ENCODE measurements at places on chromosomes 2 and 18.

DNA sequence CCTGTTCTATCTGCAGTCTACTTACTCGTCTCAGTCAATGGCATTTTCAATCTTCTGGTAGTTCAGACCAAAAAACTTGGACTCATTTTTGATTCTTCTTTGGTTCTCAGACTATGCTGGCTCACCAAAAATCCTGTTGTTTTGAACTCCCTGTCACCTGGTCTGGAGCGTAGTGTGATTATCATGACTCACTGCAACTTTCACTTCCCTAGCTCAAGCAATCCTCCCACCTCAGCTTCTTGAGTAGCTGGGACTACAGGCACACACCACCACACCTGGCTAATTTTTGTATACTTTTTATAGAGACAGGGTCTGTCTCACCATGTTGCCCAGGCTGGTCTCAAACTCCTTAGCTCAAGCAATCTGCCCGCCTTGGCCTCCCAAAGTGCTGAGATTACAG is 163.3 kb upstream of the CDH7 start:
- DNase-seq, result no peak

DNA sequence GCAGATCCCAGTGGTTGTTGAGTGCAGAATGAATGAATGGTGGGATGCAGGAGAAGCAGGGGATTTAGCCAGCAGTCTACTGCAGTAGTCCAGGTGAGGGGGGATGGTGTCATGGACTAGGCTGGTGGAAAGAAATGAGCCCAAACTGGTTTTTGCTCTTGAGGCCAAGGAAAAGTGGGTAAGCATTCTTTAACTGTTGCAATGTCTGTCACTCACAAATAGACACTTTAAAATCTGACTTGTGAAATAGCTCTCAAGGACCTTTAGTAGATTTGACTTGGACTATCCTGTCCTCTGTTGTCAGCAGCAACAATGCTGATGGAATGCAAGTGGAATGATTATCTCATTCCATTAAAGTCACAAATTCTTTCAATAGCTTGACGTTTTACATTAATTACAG is 37.5 kb upstream of the STK17B start:
- DNase-seq, result no peak

GRCh38 chr2:240052524-240052923 is 797 bp downstream of the OR6B3 start:
- DNase-seq, result no peak

DNA sequence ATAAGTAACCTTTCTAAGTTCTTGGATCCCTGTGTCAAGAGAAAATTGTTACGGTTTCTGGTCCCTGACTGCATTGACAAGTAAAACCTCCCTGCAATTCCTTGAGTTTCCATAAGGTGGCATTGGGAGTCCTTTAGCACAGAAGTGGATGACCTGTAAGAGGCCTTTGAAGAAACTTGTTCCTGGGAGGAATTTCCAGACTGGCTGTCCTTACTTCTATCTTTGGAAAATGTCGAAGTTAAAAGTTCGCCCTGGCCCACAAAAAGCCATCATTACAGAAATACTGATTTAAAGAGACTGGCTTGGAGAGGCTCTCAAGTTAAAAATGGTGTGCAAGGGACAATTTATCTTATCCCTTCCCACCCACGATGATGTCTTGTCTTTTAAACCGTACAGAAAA is 218.4 kb downstream of the CDH20 start:
- DNase-seq, result no peak

DNA sequence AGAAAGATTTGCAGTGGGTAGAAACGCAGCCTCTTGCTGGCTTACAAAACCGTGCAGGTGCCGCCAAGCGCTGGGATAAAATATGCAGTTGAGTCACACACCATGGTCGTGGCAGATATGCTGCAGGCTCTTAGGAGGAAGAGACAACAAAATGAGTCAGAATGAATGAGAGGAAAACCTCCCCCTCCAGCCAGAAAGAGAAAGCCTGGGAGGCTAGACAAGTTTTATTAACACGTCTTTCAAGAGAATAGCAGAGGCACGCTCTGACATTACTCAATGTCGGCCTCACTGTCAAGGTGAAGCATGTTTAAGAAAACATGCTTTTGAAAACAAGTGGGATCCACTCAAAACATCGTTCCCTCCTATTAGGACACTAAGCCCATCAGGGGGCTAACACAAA is 37.1 kb upstream of the ZCCHC2 start:
- no peak for DNase-seq

DNA sequence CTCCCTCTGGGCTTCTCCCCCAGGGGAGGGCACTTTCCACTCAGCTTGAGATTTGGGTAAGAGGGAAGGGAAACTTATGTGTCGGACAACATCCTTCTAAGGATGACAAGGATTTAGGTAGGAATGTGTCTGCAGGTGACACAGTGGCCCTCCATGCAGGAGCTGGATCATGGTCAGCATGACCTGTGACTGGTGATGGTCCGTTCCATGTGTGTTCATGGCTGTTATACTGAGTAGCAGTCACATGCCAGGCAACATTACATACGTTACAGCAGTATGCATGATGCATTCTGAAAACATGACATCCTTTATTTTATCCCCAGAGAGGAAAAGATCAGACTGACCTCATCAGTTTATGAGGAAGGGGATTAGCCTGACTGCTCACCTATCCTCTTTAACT is 192.1 kb downstream of the SEPTIN10 start:
- DNase-seq, result no peak

DNA sequence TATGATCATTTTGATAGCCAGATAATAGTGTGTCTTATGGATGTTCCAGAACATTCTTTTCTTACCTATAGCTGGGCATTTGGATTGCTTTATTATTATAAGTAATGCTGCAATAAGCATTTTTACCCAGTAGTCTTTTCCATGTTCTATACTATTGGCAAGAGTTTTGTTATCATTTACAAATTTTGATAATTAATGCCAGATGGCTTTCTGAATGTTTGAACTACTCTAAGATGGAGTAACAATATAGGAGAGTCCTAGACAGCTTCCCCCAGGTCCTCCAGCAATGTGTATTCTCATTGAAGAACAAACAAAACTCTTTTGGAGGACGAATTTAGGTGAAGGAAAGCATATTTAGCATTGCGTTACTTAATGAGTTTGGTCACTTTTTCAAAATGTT is 73.0 kb downstream of the INPP4A start:
- DNase-seq, result no peak

DNA sequence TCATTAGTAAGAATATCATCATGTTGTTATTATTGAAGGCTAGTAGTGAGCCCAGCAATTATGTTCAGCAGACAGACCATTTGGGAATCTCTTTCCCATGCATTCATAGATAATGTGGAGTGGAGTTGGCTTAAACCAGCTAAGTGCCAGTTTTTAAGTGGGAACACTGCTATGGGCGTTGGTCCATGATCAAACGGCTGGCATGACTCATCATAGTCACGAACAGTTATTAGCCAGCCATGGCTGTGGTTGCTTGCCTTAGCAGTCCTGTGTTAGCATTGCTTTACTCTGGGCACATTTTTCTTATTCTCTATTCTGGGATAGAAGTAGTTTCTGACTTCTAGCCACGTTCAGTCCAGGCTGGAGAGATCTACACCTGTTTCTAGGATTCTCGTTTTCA is 17.7 kb downstream of the EIF4E2 start:
- no peak for DNase-seq

- no peak for DNase-seq
Measured at GRCh38 chr2:44960871-44961270, 19.4 kb downstream of the SIX3 start.

DNA sequence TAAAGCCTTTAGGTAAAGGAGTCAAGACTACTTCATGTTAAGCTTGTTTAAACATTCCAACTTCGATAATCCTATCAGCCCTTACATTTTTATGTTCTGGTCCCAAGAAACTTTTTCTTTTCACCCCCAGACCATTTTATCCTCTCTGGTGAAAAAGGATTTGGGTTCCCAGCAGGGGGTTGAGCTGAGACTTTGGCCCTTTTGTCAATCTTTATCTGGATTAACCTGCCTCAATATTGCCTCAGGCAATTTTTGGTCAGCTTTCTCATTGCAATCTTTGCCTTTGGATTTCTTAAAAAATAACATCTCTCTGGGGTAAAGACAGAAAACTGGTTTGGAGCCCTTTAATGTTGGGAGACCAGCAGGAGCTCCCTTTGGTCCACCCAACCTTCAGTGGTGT is 33.9 kb upstream of the CSRNP3 start:
- DNase-seq, result no peak

DNA sequence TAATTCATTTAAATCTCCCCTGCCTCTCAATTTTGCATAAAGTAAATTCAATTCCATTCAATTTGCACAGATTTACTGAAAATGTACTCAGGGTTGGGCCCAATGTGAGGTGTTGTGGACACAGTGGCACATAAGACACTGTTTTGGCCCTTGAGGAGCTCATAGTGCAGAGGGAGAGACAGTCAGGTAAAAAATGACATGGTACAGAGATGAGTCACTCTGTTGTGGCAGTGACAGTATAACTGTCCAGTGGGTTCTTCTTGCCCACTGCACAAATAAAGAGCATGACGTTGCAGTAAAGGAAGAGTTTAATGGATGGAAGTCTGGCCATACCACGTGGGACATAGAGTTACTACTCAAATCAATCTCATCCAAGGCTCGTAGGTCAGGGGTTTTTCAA is 400.3 kb upstream of the TRIB2 start:
- DNase-seq, result no peak

DNA sequence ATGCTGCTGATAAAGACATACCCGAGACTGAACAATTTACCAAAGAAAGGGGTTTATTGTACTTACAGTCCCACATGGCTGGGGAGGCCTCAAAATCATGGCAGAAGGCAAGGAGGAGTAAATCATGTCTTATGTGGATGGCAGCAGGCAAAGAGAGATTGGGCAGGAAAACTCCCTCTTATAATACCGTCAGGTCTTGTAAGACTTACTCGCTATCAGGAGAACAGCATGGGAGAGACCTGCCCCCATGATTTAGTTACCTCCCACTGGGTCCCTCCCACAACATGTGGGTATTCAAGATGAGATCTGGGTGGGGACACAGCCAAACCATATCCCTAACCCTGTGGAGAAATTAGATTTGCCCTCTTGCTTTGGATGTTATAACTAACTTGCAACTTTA is 1068.0 kb upstream of the ZEB2 start:
- no peak for DNase-seq

DNA sequence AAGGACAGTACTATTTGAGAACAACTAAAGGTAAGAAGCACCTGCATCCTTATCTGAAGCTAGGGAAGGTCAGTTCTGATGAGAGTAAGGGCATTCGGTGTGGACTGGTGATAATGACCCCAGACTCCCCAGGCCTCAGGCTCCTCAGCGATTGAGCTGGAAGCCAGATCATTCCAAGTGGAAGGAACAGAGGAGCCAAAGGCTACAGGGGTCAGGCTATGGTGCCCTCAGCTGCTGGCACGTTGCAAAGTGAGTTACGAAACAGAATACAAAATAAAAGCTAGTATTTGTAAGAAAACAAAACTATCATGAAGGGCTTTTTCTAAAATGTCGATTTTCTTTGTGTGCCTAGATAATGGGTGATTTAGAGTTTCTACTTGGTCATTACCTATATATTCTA is 168.5 kb upstream of the LRRTM1 start:
- no peak for DNase-seq

DNA sequence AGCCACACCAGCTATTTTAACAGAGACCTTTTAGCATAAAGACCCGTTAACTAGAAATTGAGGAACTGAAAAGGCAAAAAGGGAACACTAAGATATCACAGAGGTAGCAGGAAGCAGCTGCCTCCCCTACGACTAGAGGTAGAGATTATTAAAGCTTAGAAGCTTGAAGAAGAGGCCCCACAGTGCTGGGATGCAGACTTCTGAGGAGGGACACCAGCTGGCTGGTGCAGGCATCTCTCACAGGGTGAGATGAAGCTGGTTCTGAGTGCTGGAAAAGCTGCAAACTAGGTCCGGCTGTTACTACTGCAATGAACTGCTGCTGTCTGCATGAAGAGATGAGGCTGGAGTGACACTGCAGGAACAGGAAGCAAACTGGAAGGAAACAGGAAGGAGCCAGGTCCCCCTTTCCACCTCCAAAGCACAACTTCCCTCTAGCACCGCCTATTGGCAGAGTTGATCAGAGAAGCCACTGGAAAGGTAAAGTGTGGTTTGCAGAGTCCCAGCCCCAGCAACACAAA is 61.2 kb upstream of the MRPS9 start:
- peak; percentile 13 for DNase-seq

DNA sequence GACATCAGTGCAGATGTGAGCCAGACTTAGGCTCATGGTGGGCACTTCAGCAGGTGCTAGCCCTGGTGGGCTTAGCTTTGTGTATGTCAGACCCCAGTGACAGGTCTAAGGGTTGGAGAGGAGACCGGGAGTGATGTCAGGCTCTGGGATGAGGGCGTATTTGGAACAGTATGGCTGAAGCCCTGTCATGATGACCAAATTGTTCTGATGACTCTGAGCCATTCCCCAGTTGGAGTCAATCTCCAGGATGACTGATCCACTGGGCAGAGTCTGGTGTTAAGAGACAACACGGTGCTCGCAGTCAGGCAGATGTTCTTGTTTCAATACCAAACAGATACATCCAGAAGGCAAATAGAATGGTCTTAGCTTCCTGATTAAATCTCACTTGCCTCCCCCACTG is 241.5 kb downstream of the SOX11 start:
- DNase-seq, result no peak

DNA sequence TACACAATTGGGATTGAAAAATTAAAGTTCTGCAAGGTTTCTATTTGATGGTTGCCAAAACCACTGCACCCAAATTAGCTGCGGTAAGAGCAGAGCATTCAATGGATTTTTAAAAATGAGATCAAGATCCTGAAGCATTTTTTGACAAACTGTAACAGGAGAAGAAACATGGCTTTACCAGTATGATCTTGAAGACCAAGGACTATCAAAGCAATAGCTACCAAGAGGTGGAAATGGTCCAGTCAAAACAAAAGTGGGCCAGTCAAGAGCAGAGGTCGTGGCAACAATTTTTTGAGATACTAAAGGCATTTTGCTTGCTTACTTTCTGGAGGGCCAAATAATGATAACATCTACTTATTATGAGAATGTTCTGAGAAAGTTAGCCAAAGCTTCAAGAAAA is 186.8 kb downstream of the RDH14 start:
- no peak for DNase-seq

GRCh38 chr2:174675615-174676014 is 78.0 kb upstream of the WIPF1 start:
- DNase-seq, result no peak

GRCh38 chr2:29010946-29011345 is 29.8 kb downstream of the TOGARAM2 start:
- no peak for DNase-seq

- no peak for DNase-seq
Measured at GRCh38 chr2:139170406-139170805, 390.2 kb upstream of the NXPH2 start.

GRCh38 chr2:240302933-240303595 is 132.4 kb upstream of the GPC1 start:
- no peak for DNase-seq

GRCh38 chr2:239726631-239727181 is 298.4 kb downstream of the NDUFA10 start:
- no peak for DNase-seq

GRCh38 chr2:48397281-48397680 is 132.7 kb upstream of the STON1 start:
- no peak for DNase-seq

GRCh38 chr2:228040995-228041394 is 140.5 kb downstream of the SPHKAP start:
- no peak for DNase-seq

- DNase-seq, result no peak
Measured at GRCh38 chr2:29236074-29236473, 120.9 kb downstream of the CLIP4 start.

- no peak for DNase-seq
Measured at GRCh38 chr2:96866986-96867755, 2.7 kb downstream of the SEMA4C start.

- DNase-seq, result no peak
Measured at GRCh38 chr2:231222318-231223000, 24.0 kb downstream of the ARMC9 start.
